Activated CD8-positive, alpha-beta memory T cell treated with anti-CD3 and anti-CD28 coated beads, Interleukin-2, amount 50 U/mL, for 48 hours (primary cell): ENCODE measurements at places on chromosomes 5 and 9.

DNA sequence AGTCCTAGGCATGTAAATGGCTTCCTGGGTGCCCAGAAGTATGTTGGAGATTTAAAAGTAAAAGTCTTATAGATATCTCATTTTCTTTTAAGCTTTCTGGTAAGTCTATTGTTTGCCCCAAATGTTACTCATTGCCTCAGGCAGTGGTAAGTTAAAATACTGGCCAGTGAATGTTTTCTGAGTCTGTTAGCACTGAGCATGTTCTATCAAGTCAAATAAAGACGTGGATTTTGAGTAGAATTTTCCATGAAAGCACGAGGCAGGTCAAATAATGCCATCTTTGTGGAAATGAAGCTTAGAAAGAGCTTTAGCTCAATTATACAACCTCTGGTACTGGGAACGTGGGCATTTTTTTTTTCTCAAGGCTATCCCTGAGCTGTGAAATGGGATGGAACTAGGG is 651.3 kb upstream of the ACO1 start:
- DNase-seq = no peak

- no peak for DNase-seq
Observed at GRCh38 chr5:164235300-164235891, 730.0 kb downstream of the MAT2B start.

DNA sequence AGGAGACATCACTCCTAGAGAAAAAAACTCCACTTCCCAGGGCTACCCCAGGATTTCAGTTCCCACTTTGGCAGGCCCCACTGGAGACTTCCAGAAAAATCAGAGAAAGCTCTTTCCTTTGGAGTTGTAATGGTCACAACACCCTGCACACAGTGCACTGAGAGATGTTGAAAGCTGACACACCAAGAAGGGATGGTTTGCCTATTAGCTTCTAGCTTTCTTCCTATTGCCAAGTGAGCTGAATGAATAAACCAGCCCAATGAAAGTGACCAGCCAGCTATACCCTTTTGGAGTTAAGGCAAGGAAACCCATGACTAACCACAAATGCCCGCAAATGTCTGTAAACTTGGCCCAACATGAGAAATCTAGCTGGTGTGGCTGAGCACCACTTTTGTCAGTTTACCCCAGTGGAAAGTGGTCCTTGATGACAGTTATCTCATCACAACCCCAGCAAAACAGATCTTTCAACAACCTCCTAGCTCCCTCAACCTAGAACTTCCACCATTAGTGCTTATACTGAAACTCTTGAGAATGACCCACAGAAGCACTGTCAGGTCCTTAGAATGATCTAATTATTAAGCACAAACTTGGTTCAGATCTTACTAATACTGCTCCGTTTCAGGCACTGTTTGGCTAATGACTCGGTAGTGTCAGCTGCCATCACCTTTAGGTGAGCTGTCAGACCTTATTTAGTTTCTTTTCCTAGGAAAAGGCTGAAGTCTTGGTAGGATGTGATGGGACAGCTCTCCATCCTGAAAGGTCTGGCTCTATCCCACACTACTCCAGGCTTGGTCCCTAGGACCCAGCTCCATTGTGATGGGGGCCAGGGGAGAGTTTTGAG is 11.2 kb downstream of the IRF1 start:
- DNase-seq = peak; percentile 59

DNA sequence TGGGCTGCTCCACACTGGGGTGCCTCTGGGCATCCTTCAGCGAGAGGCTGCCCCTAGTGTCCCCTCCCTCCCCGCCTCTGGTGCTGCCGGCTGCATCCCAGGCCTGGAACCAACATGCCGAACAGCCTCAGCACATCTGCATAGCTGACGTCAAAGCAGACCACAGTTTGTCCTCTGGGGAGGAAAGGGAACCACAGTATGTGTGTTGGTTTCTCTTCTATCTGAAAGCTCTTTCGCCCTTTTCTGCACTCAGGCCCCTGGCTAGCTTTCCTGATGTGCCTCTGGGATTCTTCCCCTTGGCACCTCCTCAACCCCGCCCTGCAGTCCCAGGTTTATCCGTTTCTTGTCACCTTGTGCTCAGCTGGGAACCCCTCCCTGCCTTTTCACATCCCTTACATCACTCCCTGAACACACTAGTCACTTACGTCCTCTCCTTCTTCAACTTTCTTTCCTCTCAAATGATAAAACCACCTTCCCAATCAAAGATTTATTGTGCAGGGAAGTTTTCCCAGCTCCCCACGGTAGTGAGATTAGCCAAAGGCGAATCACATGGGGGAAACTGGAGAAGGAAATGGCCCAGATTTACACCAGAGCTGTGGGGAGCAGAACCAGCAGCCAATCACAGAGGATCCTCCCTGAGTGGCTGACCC is 35.5 kb upstream of the B4GALT1 start:
- peak; percentile 56 for DNase-seq

- DNase-seq = no peak
Observed at GRCh38 chr9:76887003-76887821, 18.7 kb downstream of the PRUNE2 start.
